ENCODE measurements at places on chromosomes 2 and 18. TPM values are rescaled to one million over a fixed set of nuclear protein-coding genes. Genes with fewer than 3 reads are reported as not detected.

Gene HJURP
- 38.5 TPM for polyA plus RNA-seq

GRCh38 chr2:68775272-68775842, 40.7 kb downstream of the ARHGAP25 start:
- peak overlapping the region; percentile 53 for H3K27ac ChIP-seq
- no peak for DNase-seq
- H3K4me1 ChIP-seq, result peaks cover 19% of the 10 kb centered on the region
- no peaks in the 10 kb centered on the region for H3K27me3 ChIP-seq
- H3K4me3 ChIP-seq, result no peak overlapping the region
- H3K36me3 ChIP-seq, result no peaks in the 10 kb centered on the region

Gene CHST9
- not detected for polyA plus RNA-seq

Gene DSG3
- not detected for polyA plus RNA-seq

Gene GRB14
- polyA plus RNA-seq, result 3.0 TPM

DNA sequence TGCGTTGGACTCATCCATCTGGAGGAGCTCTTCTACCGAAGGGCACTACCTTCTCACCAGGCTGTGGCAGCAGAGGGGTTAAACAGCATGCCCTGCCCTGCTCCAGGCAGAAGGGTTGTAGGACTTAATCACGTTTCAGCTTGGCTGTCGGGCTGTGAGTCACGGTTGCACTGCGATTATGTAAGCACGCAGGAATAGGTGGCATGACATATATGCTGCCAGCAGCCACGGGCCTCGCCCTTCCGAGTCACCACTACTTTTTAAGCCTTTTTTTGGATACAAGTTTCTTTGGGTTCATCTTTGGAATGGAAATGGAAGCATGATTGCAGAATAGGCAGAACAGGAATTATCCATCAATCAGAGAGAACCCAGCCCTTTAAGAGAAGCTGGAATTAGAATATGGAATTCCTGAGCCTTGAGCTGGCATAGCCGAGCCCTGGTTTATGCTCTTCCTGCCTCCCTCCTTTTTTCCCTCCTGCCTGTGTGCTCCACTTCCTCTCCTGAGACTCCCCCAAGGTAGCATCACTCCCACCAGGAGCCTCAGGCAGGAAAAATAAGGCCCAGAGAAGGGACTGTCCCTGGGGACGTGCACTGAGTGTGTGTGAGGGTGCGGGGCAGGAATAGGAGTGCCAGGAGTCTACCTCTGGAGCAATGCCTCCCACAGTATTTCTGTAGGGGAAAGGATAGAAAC, 86.8 kb downstream of the SEMA4F start:
- H3K27ac ChIP-seq, result no peak overlapping the region
- no peaks in the 10 kb centered on the region for H3K36me3 ChIP-seq
